ENCODE measurements at places on chromosomes 13 and 19.
A peak's percentile ranks its signal among the peaks of the same experiment; 100 is the strongest.

GRCh38 chr19:33412601-33413425 is 39.3 kb downstream of the CEBPG start:
- DNase-seq, result no peak

GRCh38 chr19:50311723-50312635 is 17.2 kb downstream of the KCNC3 start:
- DNase-seq, result peak; percentile 32

DNA sequence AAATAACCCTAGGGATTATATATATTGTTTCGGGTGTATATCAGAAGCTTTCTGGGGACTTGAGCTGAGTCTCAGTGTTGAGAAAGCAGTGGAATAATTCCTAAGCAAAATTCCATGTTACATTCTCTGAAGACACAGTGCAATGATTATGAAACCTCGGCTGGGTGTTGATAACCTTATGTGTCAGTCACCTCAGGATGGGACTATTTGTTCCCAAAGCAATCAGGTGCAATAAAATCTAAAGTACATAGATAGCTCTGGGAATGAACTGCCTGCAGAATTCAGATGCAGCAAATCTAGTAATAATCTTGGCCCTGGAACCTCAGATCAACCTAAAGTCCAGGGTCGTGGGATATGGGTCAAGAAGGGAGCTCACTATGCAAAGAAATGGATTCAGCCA is 53.0 kb downstream of the EDNRB start:
- DNase-seq, result no peak

GRCh38 chr13:85567909-85568308 is 231.3 kb downstream of the SLITRK6 start:
- DNase-seq, result no peak

GRCh38 chr13:51914137-51914493 is 52.3 kb downstream of the CCDC70 start:
- DNase-seq, result no peak

DNA sequence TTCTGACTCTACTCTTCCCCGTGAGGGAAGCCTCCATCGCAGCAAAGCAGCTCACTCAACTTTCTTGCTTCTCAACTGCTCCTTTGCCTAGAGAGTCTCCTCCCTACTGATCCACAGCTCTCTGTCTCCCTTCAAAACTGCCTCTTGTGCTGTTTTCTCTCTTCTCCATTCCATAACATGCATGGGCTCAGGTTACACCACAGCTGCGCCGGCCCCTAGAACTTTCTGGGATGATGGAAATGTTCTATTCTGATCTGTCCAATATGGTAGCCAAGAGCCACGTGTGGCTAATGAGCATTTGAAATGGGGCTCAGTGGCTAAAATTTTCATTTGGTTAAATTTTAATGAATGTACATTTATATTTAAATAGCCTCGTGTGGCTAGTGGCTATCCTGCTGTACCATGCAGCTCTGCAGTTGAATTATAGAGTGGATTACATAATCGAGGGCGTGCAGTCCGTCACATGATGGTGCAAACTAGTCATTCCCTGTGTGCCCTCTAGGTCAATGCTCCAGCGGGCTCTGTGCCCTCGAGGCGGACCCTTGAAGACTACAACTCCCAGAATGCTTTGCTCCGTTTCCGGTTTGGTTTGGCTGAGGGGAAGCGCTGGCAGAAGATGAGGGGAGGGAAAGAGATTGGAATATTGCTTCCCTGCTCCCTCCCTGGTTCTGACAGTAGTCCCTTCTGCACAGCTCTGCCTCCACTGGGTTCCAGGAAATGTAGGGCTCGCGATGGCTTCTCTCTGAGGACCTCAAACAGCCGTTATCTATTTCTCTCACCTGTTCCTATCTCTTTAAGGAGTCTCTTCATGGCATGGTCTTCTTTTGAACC is 109.8 kb downstream of the CACNA1A start:
- no peak for DNase-seq

Measured in left renal pelvis (tissue), 4 donors.